Keratinocyte (primary cell): ENCODE measurements at places on chromosomes 11 and 22.
A peak's percentile ranks its signal among the peaks of the same experiment; 100 is the strongest.

- H3K4me1 ChIP-seq = no peaks in the 10 kb centered on the region
- no peak for DNase-seq
- no peak overlapping the region for H3K4me3 ChIP-seq
- H3K27me3 ChIP-seq = no peaks in the 10 kb centered on the region
- no peaks in the 10 kb centered on the region for H3K36me3 ChIP-seq
These were observed 16.8 kb downstream of the ZDHHC24 start for GRCh38 chr11:66529069-66529468.

DNA sequence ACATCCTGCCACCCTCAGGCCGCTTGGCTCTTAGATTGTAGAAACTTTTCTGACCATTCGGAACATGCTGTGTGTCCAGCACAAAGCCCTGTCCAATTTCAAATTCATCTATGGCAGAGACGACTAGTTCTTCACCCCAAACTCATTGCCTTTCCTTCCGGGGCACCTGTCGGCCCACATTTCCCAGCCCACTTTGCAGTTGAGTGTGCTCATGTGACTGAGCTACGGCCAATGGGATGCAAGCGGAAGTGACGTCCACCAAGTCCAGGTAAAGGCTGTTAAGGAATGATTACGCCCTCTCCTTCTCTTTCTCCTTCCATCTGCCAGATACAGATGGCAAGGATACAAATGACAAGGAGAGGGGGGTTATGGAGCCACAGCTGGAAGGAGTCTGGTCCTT lies 32.5 kb downstream of the SYT13 start:
- peaks cover 29% of the 10 kb centered on the region for H3K27me3 ChIP-seq
- DNase-seq = no peak
- no peak overlapping the region for H3K27ac ChIP-seq
- no peaks in the 10 kb centered on the region for H3K36me3 ChIP-seq

DNA sequence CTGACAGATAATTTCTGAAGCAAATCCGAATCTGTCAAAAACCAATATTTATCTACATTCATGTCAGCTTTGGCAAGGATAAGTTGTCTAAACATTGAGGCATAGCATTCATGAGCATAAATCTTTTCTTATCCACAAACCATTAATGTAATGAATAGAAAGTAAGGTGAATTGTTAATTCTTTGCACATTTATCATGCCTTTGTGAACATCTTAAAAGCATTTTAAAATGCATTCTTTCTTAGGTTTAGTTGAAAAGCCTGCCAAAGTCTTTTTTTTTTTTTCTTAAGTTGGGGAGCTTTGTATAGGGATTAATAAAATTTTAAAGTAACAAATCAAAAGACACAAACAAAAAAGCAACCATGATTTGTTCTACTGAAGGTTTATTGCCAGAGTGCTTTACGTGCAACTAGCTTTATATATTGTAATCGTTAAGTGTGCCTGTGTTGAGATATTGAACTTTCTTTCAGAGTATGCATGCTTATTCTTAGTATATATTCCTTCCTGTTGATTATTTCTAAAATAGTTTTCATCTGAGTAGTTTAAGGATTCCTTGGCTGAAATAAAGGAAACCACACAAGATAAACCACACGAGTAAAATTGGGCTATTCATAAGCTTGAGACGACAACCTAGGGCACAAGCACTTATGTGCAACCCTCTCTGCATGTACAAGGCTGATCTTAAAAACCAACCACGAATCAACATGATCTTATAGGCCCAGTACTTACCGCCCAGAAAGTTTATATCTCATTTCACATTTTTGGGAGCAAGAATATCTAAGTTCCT lies 1110.9 kb upstream of the CNTN5 start:
- DNase-seq = no peak
- H3K4me1 ChIP-seq = no peaks in the 10 kb centered on the region
- H3K36me3 ChIP-seq = no peaks in the 10 kb centered on the region
- H3K27me3 ChIP-seq = no peaks in the 10 kb centered on the region

- H3K4me3 ChIP-seq = no peak overlapping the region
- H3K27ac ChIP-seq = no peak overlapping the region
- no peaks in the 10 kb centered on the region for H3K27me3 ChIP-seq
- H3K4me1 ChIP-seq = no peaks in the 10 kb centered on the region
These were observed 326.1 kb upstream of the ANO5 start for GRCh38 chr11:21866781-21867180.

GRCh38 chr22:41969110-41969646 lies at the start of gene SEPTIN3:
TSS of gene SEPTIN3 (plus strand) at chr22:41969443. CDS start at chr22:41971493, 2,050 bp downstream.
- H3K4me3 ChIP-seq = no peak within 1 kb of the TSS
- no peak for DNase-seq
- H3K27me3 ChIP-seq = peaks cover 5% of the 10 kb centered on the region
- no peaks in the 10 kb centered on the region for H3K36me3 ChIP-seq
- H3K4me1 ChIP-seq = peaks cover 4% of the 10 kb centered on the region

DNA sequence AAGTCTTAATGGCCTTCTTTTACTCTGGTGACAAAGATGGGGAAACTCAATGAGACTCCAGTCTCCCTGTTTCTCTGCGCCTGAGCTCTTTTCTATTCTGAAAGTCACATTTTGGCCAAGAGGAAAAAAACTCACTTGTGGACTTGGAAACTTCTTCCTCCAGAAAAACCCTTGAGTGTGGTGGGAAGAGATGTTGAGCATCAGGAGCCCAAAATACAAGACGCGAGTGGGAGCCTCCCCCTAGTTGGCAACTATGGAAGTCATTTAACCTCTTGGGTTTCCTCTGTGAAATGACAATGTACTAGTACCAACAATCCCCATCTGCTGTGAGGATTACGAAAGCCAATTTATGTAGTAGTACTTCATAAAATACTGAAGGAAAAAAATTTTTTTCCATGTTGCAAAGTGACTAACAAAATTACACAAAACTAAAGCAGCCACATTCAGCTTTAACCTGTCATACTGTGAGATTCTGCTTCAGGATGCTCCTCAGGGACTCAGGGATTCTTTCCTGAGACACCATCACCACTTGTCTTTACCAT lies 524 bp upstream of the SLC25A17 start:
- peaks cover 23% of the 10 kb centered on the region for H3K4me1 ChIP-seq
- peak overlapping the region; percentile 64 for H3K4me3 ChIP-seq
- H3K36me3 ChIP-seq = peaks cover 4% of the 10 kb centered on the region
- DNase-seq = no peak

DNA sequence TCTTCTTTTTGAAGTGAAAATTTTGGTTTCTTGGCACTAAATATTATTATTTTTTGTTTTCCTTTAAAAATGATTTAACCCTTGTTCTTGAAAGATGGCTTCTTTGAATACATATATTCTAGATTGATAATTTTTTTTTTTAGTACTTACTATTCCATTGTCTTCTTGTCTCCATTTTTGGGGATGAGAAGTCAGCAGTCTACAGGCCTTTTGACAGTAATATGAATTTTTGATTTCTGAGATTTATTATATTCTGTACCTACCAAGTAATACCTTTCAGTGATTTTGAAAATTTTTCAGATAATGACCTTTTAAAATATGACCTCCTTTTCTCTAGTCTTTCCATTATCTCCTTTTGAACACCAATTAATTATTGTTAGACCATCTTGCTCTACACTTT lies 294.1 kb upstream of the LARGE1 start:
- H3K4me3 ChIP-seq = no peak overlapping the region
- H3K36me3 ChIP-seq = no peaks in the 10 kb centered on the region
- no peak for DNase-seq
- H3K4me1 ChIP-seq = no peaks in the 10 kb centered on the region

GRCh38 chr11:59765068-59765735 lies 10.0 kb downstream of the STX3 start:
- no peak overlapping the region for H3K27ac ChIP-seq
- no peaks in the 10 kb centered on the region for H3K27me3 ChIP-seq
- peaks cover 15% of the 10 kb centered on the region for H3K36me3 ChIP-seq
- no peak overlapping the region for H3K4me3 ChIP-seq

DNA sequence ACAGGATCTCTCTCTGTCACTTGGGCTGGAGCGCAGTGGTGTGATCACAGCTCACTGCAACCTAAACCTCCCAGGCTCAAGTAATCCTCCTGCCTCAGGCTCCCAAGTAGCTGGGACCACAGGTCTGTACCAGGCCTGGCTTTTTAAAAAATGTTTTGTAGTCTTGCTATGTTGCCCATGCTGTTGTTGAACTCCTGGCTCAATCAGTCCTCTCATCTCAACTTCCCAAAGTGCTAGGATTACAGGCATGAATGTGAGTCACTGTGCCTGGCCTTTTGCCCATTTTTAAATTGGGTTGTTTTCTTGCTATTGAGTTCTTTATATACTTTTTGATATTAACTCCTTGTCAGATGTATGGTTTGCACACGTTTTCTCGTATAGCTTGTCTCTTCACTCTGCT lies 33.0 kb upstream of the PITPNB start:
- H3K4me1 ChIP-seq = no peaks in the 10 kb centered on the region
- no peak overlapping the region for H3K27ac ChIP-seq
- no peaks in the 10 kb centered on the region for H3K36me3 ChIP-seq
- no peak overlapping the region for H3K4me3 ChIP-seq

- H3K27me3 ChIP-seq = peaks cover 55% of the 10 kb centered on the region
- H3K27ac ChIP-seq = no peak overlapping the region
- no peak for DNase-seq
- H3K4me1 ChIP-seq = no peaks in the 10 kb centered on the region
- no peaks in the 10 kb centered on the region for H3K36me3 ChIP-seq
- no peak overlapping the region for H3K4me3 ChIP-seq
These were observed 92.8 kb upstream of the KCNQ1OT1 start for GRCh38 chr11:2792381-2793250.

- H3K4me1 ChIP-seq = peaks cover 5% of the 10 kb centered on the region
- peaks cover 41% of the 10 kb centered on the region for H3K36me3 ChIP-seq
- DNase-seq = no peak
- no peaks in the 10 kb centered on the region for H3K27me3 ChIP-seq
These were observed 12.5 kb downstream of the EIF4G2 start for GRCh38 chr11:10796191-10796590.

DNA sequence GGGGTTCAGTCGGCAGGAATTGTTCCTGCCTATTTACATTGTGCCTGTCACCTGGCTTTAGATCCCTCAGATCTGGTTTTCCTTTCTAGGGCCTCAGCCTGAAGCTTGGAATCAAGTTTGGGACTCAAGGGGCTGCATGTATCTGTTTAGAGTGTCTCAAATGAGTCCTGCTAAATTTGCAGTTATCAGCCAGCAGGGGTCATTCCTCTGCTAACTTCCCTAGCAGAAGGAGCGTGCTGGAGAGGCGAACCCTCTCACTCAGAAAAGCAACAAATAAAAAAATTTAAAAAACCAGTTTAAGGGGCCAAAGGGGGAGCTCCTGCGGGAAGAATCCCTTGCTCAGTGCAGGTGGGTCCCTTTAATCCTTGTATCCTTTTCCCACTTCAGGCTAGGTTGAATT lies 1220.2 kb downstream of the JRKL start:
- H3K27me3 ChIP-seq = no peaks in the 10 kb centered on the region
- DNase-seq = no peak
- H3K36me3 ChIP-seq = no peaks in the 10 kb centered on the region

- no peak overlapping the region for H3K27ac ChIP-seq
- no peaks in the 10 kb centered on the region for H3K27me3 ChIP-seq
- DNase-seq = no peak
- no peaks in the 10 kb centered on the region for H3K4me1 ChIP-seq
- H3K4me3 ChIP-seq = no peak overlapping the region
These were observed 98.9 kb upstream of the UBASH3B start for GRCh38 chr11:122556605-122557004.
